HuH-7.5 (cell line): ENCODE measurements at places on chromosomes 3 and 15.

- DNase-seq: no peak
Observed at GRCh38 chr3:59641169-59641899, 591.5 kb upstream of the CFAP20DC start.

GRCh38 chr3:67357610-67358458 is 296.6 kb downstream of the SUCLG2 start:
- no peak for DNase-seq

DNA sequence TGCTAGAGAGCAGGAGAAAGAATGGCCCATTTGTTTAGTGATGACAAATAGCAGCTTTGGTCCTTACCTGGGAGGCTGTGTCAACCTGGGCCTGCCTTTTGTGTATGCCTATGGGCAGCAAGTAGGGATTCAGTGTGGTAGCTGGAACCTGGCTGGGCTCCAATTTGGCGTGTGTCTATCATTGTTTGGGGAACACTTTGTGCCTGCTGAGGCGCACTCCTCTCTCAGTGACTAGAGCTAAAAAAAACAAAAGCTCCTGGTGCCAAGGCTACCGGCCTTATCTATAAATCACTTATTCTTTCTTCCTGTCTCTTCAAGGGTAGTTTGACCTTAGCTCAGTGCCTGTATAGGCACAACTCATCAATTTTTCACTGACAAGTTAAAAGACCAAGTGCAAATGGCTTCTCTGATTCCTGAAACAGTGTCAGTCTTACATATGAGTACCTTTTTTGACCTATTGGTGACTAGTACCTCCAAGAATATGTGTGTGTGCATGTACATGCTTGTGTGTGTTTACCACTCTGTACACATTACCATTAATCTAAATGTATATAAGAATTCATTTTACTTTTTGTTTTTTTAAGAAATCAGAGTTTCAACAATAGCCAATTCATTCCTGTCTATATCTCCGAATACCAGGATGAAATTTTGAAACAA is 54.6 kb downstream of the GMNC start:
- DNase-seq: peak; percentile 1

DNA sequence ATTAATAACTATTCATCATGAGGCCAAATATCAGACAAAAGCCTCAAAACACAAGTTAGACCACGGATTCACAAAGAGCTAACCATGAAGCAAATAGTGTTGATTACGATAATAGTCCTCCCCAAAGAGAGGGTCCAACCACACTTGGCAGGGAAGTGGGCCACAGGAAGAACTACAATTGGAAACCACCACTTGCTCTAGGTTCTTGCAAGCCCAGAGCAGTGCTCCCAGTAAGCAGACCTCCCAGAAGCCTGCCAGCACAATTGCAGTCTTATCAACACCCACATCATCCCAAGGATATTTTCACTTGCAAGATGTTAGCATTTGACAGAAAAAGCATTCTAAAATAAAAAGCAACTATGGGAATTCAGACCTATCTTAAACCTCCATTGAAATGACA is 11.3 kb downstream of the SETD2 start:
- no peak for DNase-seq

DNA sequence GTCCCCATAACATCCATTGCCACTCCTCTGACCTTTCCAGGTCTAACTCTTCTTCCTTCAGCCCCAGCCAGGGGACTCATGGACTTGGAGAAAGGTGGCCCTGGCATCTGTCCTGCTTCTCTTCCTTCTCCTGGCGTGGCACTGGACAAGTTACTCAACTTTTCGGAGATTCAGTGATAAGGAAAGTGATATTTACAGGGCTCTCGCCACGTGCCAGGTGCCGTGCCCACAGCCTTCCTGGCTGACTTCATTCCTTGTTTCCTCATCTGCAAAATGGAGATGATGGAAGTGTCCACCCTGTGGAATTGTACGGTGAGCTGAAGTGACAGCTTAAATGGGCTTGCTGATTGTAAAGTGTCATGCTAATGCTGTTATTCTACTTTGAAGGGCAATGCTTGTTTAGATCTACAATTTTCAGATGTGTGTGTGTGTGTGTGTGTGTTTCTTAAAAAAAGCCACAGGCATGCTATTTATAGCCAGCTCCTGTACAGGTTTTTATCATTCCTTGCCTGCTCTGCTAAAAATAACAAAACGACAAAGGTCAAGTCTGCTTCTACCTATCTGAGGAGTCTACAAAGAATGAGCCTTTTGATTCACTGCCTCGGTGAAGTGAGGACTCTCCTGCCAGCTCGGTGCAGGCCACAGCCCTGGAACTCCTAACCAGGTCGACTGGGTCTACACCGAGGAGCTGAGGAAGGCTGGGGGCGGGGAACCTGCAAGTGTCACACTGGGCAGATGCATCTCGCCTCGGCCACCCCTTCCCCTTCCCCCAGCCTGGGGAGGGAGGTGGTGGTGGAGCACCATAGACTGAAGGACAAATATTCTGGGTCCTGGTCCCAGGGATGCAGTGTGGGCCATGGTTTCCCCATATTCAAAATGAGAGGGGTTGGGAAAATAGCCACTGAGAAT is 11.4 kb upstream of the ATP2B2 start:
- DNase-seq: no peak

DNA sequence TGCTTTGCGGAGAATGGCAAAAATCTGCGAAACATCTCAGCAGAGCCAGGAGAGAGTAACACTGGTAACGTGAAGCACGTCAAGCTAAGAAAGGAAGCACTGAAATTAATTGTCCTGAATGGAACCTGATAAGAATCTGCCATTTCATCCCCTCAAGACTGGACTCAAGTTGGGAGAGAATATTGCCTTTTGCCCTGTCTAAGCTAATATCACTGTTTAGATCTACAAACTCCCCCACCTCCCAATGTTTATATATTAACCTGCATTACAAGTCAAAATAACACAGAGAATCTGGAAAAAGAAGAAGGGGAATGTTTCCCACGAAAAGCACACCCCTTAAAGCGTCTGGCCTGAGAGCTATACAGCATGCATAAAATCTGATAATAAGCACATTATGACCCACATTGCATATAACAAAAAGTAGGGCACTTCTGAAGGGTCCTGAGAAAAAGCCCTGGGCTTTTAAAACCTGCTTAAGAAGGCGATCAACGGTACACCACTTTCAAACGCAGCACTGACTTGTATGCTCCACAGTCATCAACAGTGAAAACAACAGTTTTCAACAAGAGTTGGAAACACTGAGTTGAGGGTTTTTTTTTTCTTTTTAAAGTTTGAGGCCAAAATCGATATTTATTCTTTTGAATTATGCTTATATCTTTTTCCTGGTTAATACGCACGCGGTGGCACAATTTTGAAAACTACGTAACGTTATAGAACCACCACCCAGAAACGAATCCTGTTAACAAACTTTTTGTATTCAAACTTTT is 1.4 kb upstream of the KAT2B start:
- no peak for DNase-seq

DNA sequence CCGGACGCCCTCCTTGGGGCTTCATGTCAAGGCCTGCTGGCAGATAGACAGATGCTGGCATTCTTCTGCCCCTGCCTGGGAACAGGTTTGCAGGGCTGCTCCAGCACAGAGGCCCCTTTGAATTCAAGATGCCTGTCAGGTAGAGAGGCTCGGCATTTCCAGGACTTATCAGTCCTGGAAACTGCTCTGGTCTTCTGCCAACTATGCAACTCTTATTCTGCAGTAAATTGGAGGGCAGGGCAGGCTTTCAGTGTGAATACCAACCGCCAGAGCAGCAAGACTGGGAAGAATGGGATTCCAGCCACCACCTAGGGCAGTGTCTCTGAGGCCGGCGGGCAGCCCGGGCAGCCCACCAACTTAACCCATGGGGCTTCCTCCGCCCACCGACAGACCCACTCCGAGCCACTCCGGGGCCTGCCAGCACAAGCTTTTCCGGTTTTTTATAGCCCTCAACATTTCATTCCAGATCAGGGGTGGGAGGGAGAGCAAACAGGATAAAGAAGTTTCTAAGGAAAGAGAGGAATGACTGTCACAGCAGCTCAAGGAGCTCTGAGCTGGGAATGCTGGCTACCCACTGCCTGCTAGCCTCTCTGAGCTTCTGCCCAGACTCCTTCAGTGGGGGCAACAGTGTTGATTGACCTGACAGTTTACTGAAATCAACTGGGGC is 140.9 kb downstream of the NTRK3 start:
- no peak for DNase-seq

GRCh38 chr3:71721651-71722157 is 3.5 kb downstream of the EIF4E3 start:
- DNase-seq: no peak

GRCh38 chr3:31247850-31248562 is 284.7 kb upstream of the STT3B start:
- DNase-seq: peak; percentile 35

- DNase-seq: no peak
Observed at GRCh38 chr15:48872632-48873031, 5.3 kb upstream of the EID1 start.

GRCh38 chr3:30951826-30952225 is 57.4 kb upstream of the GADL1 start:
- DNase-seq: no peak

DNA sequence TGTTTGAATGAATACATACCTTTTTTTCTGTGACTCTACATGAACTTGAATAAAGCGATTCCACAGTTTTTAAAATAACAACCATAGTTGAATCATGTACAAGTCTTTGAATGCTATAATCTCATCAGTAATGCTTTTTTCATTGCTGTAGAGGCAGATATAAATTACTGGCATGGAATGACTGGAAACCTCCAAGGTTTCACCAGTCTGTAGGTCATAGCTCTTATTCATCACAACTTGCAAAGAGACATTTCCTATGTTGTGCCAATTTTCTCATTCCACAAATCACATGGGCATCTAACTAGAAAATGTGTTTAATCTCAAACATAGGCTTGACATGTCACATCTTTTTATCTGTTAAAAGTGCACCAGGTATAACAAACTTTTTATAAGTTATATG is 407.1 kb upstream of the KCNMB2 start:
- no peak for DNase-seq

- DNase-seq: peak; percentile 83
Observed at GRCh38 chr15:66497502-66498455, at the start of gene SNAPC5. Gene SNAPC5, minus strand, starts transcription at chr15:66497762. Its CDS starts 31 bp downstream, at chr15:66497731.

GRCh38 chr3:111721747-111722146 is 126.6 kb upstream of the ZBED2 start:
- DNase-seq: no peak

- DNase-seq: no peak
Observed at GRCh38 chr3:53837331-53837730, 8.9 kb downstream of the CHDH start.

DNA sequence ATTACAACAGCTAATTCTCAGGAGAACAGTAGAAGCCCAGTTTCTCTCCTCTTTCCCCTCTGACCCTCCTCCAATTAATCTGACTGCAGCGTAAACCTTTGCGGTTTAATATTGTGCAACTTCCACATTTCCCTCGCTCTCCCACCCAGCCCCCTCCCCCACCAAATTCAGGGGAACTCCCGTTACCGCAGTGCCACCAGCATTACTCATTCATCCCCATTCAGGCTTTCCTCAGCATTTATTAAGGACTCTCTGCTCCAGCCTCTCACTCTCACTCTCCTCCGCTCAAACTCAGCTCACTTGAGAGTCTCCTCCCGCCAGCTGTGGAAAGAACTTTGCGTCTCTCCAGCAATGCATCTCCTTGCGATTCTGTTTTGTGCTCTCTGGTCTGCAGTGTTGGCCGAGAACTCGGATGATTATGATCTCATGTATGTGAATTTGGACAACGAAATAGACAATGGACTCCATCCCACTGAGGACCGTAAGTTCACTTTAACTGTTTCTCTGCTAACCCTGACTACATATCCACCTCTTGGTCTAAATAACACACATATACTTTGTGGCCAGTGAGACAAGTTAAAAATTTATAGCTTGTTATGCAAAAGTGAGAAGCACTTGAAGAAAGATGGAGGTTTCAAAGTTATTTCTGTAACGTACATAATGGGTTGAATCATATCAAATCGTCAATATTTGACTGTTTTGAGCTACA is at the start of gene PTX3:
PTX3 (plus strand) TSS at position 268 of the 709 bp plus-strand sequence; CDS start at position 352, 84 bp downstream.
- peak; percentile 12 for DNase-seq

DNA sequence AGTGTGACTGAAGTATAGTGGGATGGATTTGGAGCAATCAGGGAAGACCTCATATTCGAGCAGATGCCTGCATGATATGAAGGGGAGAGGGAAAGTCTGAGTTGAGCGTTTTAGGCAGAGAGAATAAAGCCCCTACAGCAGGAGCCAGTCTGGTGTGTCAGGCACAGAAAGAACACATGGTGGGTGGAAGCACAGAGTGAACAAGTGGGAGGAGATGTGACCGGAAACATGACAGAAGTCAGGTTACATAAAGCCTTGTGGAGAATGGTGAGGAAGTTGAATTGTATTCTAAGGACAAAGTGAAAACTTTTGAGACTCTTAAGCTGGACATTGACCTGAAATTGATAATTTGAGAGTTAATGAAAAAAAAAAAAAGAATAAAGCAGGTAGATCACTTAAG is 541.0 kb downstream of the PLOD2 start:
- DNase-seq: no peak

GRCh38 chr3:124761935-124762660 is 31.8 kb downstream of the UMPS start:
- DNase-seq: no peak

DNA sequence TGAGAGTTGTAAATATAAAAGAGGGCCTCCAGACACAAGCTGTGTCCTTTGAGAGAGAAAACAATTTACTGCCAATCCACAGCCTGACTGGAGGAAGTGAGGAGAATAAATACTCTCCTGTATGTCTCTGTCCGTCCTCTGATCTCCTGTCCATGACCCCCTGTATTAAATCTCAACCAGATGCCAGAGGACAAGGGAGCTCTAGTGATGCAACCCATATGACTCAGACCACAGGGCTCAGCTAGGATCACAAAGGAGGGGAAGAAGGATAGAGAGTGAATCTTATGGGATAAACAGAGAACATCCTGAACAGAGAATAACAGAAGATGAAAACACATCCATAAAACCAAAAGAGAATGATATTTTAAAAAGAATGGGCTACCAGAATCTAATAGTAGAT is 482.6 kb downstream of the PLOD2 start:
- no peak for DNase-seq

DNA sequence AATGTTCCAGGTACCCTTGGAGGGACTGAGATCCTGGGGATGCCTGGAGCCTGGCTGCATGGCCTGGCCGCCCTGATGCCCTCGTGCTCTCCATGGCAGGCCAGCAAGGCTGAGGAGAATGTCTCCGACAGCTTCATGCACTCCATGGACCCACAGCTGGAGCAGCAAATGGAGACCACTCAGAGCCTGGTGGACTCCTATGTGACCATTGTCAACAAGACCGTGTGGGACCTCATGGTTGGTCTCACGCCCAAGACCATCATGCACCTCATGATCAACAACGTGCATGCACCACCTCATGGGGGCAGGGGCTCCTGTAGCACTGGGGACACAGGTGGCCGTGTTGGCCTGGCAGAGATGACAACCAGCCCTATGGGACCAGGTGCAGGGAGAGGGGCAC is 19.7 kb downstream of the GOLGA6A start:
- no peak for DNase-seq
